ENCODE measurements at places on chromosomes 7 and 10. TPM values are rescaled to one million over a fixed set of nuclear protein-coding genes. Genes with fewer than 3 reads are reported as not detected.

The GARIN1A gene
- not detected for polyA plus RNA-seq

DNA sequence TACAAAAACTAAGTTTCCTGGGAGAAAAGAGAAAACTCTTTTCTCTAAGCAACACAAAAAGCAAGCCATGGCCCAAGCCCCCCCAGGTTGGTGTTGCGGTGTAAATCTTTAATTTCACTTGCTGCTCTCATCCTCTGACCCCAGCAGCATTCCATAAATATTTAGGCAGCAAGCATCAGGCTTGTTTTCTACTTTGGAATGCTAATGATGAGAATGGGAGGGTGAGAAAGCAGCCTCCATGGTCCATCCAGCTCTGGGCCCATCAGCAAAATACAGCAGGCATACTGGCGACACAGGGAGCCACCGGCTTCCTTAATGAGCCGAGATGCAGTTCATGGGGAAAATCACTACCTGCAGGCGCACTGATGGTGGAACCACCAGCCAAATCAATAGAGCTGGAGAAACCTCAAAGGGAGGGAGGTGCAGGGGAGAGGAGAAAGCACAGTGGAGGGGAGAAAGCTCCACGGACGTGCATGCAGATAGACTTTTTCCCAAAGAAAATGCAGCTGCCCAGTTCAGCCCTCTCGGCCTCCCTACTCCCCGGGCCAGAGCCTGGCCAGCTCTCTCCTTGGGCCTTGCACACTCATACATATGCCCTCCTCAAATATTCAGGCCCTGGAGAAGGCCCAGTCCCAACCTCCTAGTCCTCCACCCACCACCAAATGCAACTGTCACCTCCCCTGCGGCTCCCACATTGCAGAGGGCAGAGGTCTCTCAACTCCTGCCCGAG, 131.9 kb downstream of the GRID1 start:
- DNase-seq, result peak; percentile 58

DNA sequence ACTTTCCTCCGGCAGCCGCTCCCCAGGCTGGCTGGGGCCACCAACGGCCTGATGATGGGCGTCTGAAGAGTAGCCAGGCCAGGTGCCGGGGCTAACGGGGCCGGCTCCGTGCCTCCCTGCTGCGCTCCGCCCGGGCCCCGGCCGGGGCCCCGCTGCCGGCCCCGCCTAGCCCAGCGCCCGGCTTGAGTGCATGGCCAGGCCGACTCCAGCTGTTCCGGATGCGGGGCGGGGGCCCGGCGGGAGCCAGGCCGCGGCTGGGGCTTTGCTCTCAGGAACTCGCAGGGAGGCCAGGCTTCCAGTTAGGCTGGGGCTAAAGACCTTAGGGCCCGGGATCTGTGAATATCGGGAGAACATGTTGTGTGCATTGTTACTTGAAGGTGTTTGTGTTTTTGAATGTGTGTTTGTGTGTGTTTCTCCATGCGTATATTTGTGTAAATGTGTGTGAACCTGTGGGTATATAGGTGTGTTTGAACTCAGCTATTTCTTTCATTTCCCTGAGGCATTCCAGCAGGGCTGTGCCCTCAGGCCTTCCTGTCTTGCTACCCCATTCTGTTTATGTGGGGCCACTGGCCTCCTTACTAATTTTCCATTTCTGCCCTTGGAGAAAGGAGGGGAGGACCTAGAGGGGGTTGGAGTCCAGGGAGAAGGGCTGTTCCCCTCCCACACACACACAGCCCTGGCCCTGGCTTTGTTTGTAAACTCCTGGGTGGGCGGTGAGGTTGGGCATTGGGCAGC, 1.1 kb upstream of the LBX1 start:
- DNase-seq, result no peak

DNA sequence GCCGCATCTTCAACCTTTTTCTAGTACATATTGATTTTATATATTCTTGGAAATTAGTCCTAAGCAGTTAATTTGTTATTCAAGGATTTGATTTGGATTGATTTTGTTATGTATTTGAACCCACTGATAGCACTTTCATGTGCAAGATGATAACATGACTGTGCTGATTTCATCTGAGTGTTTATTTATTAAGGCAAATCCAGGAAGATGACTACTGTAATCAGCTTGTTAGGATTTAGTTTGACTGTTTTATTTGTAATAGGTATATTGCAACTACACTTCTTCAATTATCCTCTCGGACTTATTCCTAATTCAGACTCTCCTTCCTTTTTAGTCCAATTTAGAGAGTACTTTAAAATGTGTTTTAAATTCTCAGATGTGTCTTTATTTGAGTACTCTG, 75.1 kb upstream of the PRKG1 start:
- DNase-seq, result no peak

GRCh38 chr7:43439631-43440401, 143.1 kb upstream of the STK17A start:
- DNase-seq, result peak; percentile 41

DNA sequence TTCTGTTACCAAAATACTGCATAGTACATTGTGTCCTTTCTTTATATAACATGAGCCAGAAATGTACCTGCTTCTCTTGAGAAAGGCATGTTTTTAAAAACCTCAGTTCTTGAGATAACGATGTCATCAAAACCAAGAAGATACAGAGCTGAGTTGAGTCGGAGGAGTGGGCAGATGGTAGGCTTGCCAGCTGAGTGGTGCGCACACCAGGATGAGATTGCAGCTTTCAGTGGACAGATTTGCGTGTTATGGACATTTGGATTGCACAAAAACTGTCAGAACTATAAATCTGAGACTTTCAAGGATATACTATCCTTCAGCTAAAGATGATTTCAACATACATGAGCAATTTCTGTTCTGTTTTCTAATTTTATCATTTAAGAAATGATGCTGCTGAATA, 25.0 kb downstream of the PRKAR2B start:
- no peak for DNase-seq

GRCh38 chr10:80664071-80664680, 126.5 kb downstream of the SH2D4B start:
- DNase-seq, result peak; percentile 90

GRCh38 chr7:867001-867405, 9.4 kb upstream of the GET4 start:
- DNase-seq, result no peak
